ENCODE measurements at places on chromosomes 12 and 14. TPM values are rescaled to one million over a fixed set of nuclear protein-coding genes. Genes with fewer than 3 reads are reported as not detected.

Gene ERP27
- not detected for total RNA-seq

- peaks cover 20% of the 10 kb centered on the region for H3K4me1 ChIP-seq
- no peak overlapping the region for H3K27ac ChIP-seq
- no peak for DNase-seq
- H3K27me3 ChIP-seq, result peaks cover 25% of the 10 kb centered on the region
- peak overlapping the region; percentile 46 for H3K4me3 ChIP-seq
- no peaks in the 10 kb centered on the region for H3K36me3 ChIP-seq
Measured at GRCh38 chr14:22427771-22428231, 161.2 kb downstream of the DAD1 start.

DNA sequence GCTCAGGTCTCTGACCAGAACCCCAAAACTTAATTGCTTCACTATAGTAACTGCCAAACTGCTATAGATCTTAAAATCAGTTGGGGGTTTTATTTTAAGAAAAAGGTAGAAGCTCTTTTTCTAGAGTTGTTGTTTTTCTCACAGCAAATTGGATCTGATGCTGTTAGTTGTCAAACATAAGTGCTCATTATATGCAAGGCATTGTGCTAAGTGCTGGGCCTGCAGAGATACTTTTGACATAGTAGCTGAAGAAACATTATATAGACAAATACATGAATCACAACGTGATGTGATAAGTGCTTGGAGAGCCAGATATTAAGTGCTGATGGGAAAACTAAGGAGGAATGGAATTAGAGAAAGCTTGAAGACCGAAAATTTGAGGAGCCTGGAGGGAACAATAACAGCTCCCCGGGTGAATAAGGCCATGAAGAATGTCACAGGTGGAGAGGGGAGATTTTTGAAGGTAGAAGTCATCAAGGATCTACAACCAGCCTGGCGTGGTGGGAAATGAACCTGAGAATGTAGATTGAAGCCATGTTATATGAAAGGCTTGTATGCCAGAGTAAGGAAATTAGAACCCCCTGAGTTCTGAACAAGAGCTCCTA is 126.5 kb downstream of the DYRK2 start:
- H3K27ac ChIP-seq, result no peak overlapping the region
- no peaks in the 10 kb centered on the region for H3K36me3 ChIP-seq
- peaks cover 18% of the 10 kb centered on the region for H3K4me1 ChIP-seq
- no peaks in the 10 kb centered on the region for H3K27me3 ChIP-seq
- peak; percentile 58 for DNase-seq
- no peak overlapping the region for H3K4me3 ChIP-seq

DNA sequence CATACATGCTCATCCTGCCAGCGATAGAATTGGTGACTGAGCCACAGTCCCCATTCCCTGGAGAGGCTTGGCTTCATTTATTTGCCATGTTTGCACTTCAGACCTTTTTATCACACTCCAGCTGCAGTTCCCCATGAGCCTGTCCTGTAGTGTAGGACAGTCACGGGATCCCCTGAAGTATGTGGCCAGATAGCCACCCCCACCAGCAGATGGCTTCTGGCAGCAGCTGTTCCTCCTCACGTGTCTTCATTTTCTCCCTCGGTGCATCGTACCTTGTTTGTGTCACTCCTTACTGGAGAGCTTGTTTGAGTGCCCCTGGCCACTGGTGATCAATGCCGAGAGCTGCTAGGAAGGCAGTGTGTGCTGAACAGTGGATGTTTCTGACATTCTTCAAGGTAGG is 40.2 kb downstream of the UBE3B start:
- DNase-seq, result no peak
- H3K36me3 ChIP-seq, result peaks cover 70% of the 10 kb centered on the region
- no peak overlapping the region for H3K27ac ChIP-seq
- H3K4me3 ChIP-seq, result no peak overlapping the region

Gene MRPS35
- total RNA-seq, result 51.9 TPM

GRCh38 chr12:107574691-107575090 is 110.9 kb upstream of the PWP1 start:
- H3K4me1 ChIP-seq, result peaks cover 16% of the 10 kb centered on the region
- H3K27me3 ChIP-seq, result peaks cover 2% of the 10 kb centered on the region
- no peak for DNase-seq
- no peak overlapping the region for H3K4me3 ChIP-seq

GRCh38 chr12:52080403-52081251 is 1.1 kb downstream of the SMIM41 start:
- no peak overlapping the region for H3K4me3 ChIP-seq
- peaks cover 34% of the 10 kb centered on the region for H3K36me3 ChIP-seq
- no peaks in the 10 kb centered on the region for H3K27me3 ChIP-seq
- H3K4me1 ChIP-seq, result peaks cover 26% of the 10 kb centered on the region
- peak; percentile 82 for DNase-seq
- H3K27ac ChIP-seq, result no peak overlapping the region

GRCh38 chr12:41402801-41403200 is 214.7 kb downstream of the PDZRN4 start:
- no peak for DNase-seq
- H3K27ac ChIP-seq, result no peak overlapping the region
- H3K4me1 ChIP-seq, result no peaks in the 10 kb centered on the region
- H3K36me3 ChIP-seq, result no peaks in the 10 kb centered on the region

Gene ITPK1
- 25.0 TPM for total RNA-seq

GRCh38 chr14:36162267-36162666 is 14.3 kb downstream of the PTCSC3 start:
- H3K27ac ChIP-seq, result no peak overlapping the region
- no peak for DNase-seq
- H3K4me1 ChIP-seq, result no peaks in the 10 kb centered on the region
- no peak overlapping the region for H3K4me3 ChIP-seq
